ENCODE measurements at places on chromosomes 13 and 19.
A peak's percentile ranks its signal among the peaks of the same experiment; 100 is the strongest.

DNA sequence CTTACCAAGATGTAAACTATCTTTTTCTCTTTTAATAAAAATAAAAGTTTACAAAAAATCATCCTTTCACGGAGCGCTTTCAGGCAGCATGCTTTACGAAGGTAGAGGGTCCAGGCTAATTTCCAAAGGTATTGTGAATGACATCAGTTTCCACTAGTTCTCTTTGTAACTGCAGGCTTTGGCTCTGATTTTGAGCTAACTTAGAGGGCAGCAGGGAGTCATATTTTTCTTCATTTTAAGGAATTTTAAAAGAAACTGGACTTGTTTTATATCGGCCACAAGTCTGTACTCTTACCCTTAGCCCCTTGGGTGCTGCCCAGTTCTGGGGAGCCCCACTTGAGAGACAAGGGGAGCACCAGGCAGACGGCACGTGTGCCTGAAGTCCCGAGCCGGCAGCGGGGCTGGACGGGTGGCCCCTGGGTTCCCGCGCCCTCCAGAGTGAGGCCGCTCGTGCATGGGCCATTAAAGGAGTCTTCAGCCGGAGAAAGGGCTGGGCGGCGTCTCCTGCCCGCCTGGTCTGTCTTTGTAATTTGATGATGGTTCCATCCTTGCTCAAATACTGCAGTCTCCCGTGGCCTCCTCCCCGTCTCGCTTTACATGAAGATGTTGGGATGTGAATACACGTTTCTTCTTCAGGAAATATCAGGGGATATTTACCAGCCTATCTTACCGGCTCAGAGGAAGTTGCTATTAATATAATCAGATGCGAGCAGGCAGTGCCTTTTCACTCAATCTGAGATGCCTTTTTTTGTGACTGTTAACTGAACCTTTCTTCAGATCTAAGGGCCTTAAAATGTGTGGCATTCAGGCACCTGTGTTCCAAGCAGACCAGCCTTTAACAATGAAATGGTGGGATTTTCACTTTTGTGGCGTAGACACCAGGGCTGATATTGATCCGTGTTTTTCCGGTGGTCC lies 67.4 kb downstream of the GGACT start:
- H3K27ac ChIP-seq: peak overlapping the region; percentile 39
- peak overlapping the region; percentile 33 for H3K4me3 ChIP-seq
- DNase-seq: no peak
- no peaks in the 10 kb centered on the region for H3K27me3 ChIP-seq

GRCh38 chr19:46875234-46875633 lies 14.4 kb downstream of the ARHGAP35 start:
- H3K4me3 ChIP-seq: no peak overlapping the region
- DNase-seq: no peak
- no peaks in the 10 kb centered on the region for H3K27me3 ChIP-seq
- H3K36me3 ChIP-seq: no peaks in the 10 kb centered on the region

DNA sequence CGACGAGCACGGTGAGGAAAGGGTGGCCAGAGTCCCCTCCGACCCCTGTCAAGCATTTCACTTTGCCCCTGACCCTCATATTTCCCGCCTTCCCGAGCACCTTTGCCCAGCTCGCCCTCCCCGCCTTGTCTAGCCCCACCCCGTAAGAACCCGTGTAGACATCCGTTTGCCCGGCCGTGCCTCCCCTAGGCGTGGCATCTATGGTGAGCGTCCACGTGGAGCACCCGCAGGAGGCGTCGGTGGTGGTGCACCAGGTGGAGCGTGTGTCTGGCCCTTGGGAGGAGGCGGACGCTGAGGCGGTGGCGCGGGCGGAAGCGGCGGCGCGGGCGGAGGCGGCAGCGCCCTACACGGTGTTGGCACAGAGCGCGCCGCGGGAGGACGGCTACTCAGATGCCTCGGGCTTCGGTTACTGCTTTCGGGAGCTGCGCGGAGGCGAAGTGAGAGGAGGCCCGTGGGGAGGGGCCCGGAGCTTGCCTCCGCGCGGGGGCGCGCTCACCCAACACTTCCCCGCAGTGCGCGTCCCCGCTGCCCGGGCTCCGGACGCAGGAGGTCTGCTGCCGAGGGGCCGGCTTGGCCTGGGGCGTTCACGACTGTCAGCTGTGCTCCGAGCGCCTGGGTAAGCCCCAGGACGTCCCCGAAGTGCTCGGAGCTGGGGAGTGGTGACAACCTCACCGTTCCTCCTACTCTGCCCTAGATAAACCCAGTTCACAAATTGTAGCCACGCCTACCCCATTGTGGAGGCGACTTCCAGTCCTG lies 4.2 kb downstream of the LTBP4 start:
- peak overlapping the region; percentile 91 for H3K4me3 ChIP-seq
- DNase-seq: peak; percentile 77
- H3K27me3 ChIP-seq: peaks cover 11% of the 10 kb centered on the region

DNA sequence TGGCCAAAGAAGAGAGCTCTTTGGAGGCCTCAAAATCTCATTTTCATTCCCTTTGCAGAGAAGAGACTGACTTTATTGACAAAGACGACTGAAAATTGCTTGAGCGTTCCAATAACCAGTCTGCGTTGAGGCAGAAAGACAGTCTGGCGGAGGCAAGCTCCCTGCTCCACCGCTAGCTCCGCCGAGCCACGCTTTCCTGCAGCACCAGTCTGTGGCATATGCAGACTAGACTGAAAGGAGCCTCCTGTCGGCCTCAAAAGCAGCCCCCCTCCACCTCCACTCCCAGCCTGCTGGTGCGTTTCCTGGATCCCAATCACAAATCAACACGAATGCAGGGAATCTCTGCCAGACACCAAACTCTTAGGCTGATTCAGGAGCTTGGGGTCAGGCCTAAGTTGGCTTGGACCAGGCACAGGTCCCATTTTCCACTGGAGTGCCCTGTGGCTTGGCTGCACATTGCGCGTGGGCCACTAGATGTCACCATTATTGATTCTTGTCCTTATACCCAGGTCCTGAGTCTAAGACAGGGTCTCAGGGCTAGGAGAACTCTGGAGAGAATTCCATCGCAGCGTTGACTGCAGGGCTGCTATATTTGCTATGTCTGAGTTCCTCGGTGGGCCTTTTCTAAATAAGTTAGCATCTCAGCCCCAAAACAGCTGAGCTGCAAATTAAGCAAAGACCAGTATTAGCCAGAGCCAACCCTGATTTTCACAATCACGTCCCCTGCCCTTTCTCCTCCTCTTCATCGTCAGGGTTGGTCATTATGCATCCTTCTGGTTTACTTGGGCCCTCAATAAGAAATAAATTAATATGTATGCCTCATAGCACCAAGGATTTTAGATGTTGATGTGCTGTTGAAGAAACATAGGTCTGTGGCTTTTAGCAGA lies 5.2 kb upstream of the ZNF507 start:
- DNase-seq: no peak
- H3K36me3 ChIP-seq: no peaks in the 10 kb centered on the region
- H3K27me3 ChIP-seq: peaks cover 4% of the 10 kb centered on the region
- peaks cover 6% of the 10 kb centered on the region for H3K4me1 ChIP-seq
- no peak overlapping the region for H3K4me3 ChIP-seq

GRCh38 chr19:56613639-56614038 lies 18.5 kb downstream of the ZNF71 start:
- no peaks in the 10 kb centered on the region for H3K4me1 ChIP-seq
- no peak overlapping the region for H3K4me3 ChIP-seq
- no peak overlapping the region for H3K27ac ChIP-seq
- H3K36me3 ChIP-seq: peaks cover 15% of the 10 kb centered on the region
- DNase-seq: no peak

- H3K27ac ChIP-seq: no peak overlapping the region
- H3K4me1 ChIP-seq: peaks cover 9% of the 10 kb centered on the region
- no peak overlapping the region for H3K4me3 ChIP-seq
- H3K36me3 ChIP-seq: peaks cover 2% of the 10 kb centered on the region
These were observed 14.8 kb downstream of the OPA3 start for GRCh38 chr19:45569619-45570421.

- H3K27ac ChIP-seq: peak overlapping the region; percentile 21
- H3K4me1 ChIP-seq: no peaks in the 10 kb centered on the region
These were observed 2.7 kb upstream of the CEBPA start for GRCh38 chr19:33304760-33305647.

DNA sequence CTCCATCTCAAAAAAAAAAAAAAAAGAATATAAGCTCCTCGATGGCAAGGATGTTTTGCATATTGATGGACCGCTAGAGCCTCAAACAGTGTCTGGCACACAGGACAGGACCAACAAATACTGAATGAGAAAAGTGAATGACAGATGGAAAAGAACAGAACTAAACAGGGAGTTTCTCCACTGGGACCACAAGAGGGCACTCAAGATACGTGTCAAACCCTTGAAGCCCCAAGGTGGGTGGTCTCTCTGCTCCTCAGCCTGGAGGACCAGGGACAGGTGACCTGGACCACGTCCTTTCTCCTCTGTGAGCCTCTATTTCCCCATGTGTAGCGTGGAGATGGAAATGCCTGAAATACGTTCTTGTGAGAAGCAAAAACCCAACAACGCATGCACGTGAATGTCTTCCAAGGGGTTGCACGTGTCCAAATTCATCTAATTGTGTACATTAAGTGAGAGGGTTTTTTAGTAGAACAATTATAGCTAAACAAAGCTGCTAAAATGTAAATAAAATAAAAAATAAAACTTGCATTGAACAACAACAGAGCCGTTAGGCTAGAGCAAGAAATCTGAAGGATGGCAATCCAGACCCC lies 5.7 kb upstream of the CDC42EP5 start:
- no peak overlapping the region for H3K27ac ChIP-seq
- no peak overlapping the region for H3K4me3 ChIP-seq
- DNase-seq: no peak

- H3K27me3 ChIP-seq: no peaks in the 10 kb centered on the region
- H3K4me1 ChIP-seq: peaks cover 26% of the 10 kb centered on the region
- peak overlapping the region; percentile 94 for H3K4me3 ChIP-seq
- H3K27ac ChIP-seq: peak overlapping the region; percentile 96
- peak; percentile 18 for DNase-seq
These were observed 1.1 kb downstream of the FOXO1 start for GRCh38 chr13:40665126-40666044.

DNA sequence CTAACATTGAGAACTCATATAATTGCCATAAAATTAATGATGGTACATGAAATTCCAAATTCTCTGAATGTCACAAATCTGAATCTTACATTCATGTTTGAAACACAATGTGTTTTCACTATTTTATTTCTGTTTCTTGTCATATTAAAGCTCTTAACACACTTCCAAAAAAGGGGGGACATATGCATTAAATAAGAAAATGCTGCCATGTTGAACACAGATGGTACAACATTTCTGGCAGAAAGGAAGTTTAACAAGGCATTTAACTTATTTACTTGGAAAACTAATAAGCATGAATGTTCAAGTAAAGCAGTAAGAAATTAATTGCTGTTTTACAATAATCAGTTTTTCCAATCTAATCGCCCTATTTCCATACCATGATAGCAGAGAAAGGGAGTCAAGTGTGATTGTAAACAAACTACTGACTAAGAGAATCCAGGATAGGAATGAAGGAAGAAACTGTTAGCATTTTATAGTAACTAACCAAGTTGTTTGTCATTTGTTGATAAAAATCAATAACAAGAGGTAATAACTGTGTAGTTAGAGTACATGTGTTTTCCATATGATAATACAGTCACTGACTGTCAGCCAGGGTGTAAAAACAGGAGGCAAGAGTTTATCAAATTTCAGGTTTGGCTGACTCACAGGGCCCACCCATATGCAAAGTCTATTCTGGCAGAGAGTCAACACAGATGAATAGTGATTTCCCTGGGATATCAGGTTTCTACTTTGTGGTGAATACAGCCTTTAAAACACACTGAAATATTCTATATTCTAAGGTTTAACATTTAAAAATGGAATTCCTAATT lies 5.7 kb upstream of the FOXO1 start:
- H3K36me3 ChIP-seq: no peaks in the 10 kb centered on the region
- H3K27ac ChIP-seq: no peak overlapping the region
- H3K4me1 ChIP-seq: peaks cover 10% of the 10 kb centered on the region
- no peak for DNase-seq
- H3K4me3 ChIP-seq: no peak overlapping the region
- H3K27me3 ChIP-seq: no peaks in the 10 kb centered on the region

- H3K27ac ChIP-seq: no peak overlapping the region
- H3K4me3 ChIP-seq: no peak overlapping the region
- H3K27me3 ChIP-seq: no peaks in the 10 kb centered on the region
- peaks cover 33% of the 10 kb centered on the region for H3K4me1 ChIP-seq
- peaks cover 2% of the 10 kb centered on the region for H3K36me3 ChIP-seq
These were observed 166.6 kb downstream of the KLF12 start for GRCh38 chr13:73967397-73968165.

DNA sequence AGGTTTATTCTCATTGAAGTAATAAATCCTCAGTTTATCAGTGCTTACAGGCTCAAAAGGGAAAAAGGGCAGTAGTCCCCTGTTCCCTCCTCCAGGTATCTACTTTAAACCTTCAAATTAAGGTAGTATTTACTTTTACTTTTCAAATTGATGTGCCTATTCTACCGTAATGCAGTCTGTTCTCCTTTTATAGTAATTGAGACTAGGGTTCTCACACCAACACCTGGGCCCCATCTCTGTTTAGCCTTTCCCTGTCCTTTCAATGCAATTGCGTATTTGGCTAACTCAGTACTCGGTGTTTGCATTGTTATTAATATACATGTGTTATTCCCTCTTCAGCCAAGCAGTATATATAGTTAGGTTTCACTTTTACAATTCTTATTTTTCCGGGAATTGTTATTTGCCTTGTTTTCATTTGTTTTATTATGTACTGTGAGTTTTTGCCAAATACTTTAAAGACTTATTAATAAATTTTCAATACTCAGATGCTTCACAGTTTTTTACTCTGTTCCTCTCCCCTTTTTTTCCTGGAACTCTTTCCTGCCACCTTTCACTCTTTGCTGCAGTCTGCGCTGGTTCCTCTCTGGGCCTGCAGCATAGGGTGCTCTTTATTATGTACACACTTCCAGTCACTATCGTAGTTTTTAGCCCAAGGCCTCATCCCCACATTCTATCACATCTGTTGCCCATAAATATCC lies 30.3 kb downstream of the USPL1 start:
- DNase-seq: no peak
- no peak overlapping the region for H3K4me3 ChIP-seq
- H3K27ac ChIP-seq: peak overlapping the region; percentile 84
- peaks cover 28% of the 10 kb centered on the region for H3K4me1 ChIP-seq

All from T-helper 17 cell (primary cell).